ENCODE measurements at places on chromosomes 11 and 22.

GRCh38 chr11:120643284-120643683 lies 131.7 kb downstream of the GRIK4 start:
- DNase-seq: no peak

DNA sequence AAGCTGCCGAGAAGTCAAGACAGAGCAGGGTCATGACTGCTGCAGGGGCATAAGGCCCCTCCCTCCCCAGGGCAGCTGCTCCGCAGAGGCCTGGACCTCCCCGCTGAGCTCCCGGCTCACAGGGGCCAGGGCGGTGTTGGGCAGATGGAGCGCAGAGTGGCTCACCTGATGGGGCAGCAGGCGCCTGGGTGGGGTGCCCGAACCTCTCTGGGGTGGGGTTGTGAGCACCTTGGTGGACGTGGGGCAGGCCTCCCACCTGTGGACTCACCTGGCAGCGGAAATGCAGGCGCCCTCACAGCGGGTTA lies 22.9 kb downstream of the MUC6 start:
- DNase-seq: no peak

GRCh38 chr11:304061-304506 lies 3.5 kb upstream of the IFITM2 start:
- DNase-seq: no peak

DNA sequence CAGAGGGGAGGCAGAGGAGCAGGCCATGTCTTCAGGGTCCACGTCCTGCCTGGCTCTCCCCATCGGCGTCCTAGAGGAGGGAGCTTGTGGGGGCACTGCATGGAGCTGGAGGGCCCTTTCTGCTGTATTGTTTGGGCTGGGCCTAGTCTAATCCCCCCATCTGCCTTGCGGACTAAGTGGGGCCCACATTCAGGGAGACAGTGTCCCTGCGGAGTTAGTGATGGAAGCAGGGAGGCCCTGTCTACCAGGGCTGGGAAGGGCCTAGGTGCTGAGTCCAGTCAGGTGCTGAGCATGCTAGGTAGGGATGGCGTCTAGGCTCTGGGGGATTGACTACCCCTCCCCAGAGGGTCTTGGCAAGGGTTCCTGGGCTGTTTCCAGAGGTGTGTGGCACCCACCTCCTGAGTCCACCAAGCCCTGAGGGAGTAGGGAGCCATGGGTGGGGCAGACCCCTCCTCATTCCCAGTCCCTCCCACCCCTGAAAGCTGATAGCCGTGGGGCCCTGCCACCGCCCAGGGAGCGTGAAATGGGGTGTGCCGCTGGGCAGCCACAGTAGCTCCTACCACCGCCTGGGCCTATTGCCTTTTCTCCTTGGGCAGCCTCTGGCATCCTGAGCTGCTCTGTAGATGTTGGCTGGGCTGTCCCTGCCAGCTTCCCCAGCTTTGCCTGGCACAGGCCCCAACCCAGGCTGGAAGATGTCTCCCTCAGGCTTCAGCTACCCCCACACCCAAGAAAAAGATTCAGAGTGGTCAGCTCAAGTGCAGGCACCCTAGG lies 1.9 kb upstream of the POLD4 start:
- no peak for DNase-seq

DNA sequence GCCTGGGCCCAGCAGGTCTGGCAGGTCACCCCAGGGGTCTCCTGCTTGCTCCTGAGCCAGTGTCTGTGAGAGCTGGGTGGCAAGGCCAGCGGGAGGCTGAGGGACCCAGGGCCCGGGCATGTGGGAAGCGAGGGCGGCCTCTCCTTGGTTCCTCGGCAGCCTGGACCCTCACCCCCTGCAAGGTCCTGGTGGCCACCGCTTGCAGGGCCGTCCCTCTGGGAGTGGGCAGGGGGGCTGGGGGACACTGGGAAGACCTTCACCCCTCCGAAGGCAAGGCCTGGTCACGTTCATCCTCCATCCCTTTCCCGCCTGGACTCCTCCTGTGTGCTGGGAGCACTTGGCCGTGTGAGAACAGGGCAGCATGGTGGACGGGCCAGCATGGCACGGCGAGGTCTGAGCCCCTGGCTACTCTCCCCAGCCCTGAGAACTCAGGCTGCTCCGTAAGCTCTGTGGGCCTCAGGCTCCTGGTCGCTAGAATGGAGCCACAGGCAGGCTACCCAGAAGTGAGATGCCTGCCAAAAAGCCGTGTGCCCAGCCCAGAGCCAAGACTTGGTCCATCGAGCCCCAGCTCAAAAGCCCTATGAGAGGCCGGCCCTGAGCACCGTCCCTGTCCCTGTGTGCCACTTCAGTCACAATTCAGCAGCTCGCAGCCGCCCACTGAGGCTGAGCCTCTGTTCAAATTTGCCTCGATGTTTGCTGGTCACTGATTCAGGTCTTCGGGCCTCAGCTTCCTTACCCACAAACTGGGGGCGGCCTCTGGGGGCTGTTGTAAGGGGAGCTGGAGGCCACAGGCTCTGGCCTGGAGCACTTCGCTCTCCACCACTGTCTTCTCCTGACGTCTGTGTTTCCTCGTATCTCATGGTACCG lies 45.0 kb downstream of the IGLL1 start:
- DNase-seq: no peak

GRCh38 chr11:11252403-11252802 lies 100.6 kb downstream of the CSNK2A3 start:
- no peak for DNase-seq

GRCh38 chr11:36427079-36427478 lies 83.0 kb downstream of the TRAF6 start:
- no peak for DNase-seq

GRCh38 chr22:24727218-24727851 lies 47.2 kb downstream of the PIWIL3 start:
- no peak for DNase-seq

Measured in activated naive CD8-positive, alpha-beta T cell treated with anti-CD3 and anti-CD28 coated beads for 36 hours (primary cell).